ENCODE measurements at places on chromosomes 7 and 10.

- no peak for DNase-seq
Measured at GRCh38 chr7:116259871-116260440, 49.6 kb downstream of the TES start.

DNA sequence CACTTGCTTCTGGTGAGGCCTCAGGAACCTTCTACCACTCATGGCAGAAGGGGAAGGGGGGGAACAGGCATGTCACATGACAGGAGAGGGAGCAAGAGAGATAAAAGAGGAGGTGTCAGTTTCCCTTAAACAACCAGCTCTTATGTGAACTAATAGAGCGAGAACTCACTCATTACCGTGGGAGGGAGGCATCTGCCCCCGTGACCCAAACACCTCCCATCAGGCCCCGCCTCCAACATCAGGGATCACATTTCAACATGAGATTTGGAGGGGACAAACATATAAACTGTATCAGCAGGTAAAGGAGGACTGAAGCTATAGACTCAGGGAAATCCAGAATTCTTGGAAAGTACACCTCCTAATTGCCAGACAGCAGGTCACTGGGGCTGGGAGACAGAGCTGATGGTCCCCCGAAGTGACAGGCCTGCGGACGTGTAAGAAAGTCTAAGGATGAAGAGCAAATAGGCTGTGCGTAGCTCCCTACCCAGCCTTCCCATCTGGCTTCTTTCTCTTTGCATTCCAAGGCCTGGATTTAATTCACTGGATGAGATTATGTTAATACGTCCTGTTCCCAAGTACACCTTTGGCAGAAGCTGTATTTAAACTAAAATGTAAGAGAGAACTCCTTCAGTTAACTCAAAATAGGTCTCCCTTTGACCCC is 186.7 kb upstream of the LYZL2 start:
- DNase-seq = no peak

DNA sequence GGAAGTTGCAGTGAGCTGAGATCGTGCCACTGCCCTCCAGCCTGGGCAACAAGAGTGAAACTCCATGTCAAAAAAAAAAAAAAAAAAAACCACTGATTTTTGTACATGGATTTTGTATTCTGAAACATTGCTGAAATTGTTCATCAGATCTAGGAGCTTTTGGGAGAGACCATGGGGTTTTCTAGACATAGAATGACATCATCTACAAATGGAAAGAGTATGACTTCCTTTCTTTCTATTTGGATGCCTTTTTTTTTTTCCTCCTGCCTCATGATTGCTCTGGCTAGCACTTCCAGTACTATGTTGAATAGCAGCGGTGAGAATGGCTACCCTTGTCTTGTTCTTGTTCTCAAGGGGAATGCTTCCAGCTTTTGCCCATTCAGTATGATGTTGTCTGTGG is 89.1 kb downstream of the ANLN start:
- no peak for DNase-seq

- no peak for DNase-seq
Measured at GRCh38 chr7:63789378-63790176, 209.1 kb upstream of the ZNF722 start.

DNA sequence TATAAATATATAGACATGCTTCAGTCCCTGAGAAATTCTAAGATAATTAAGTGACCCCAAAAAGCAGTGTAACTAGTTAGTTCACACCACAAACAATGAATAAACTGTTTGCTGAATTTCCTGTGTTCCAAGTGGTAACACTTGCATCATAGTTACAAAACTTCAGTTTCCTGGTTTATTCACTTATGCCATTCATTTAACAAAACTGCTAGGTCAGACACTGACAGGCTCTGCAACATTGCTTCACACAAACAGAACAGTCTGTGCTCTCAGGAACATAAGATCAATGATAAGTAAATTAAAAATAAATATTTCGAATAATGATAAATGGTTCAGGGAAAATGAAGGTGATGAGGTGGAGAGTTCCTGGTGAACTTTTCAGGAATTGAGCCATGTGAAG is 133.3 kb upstream of the NAMPT start:
- no peak for DNase-seq

All from T-helper 2 cell (primary cell).